Right cardiac atrium (tissue), 5 donors: ENCODE measurements at places on chromosomes 2 and 18. TPM values are rescaled to one million over a fixed set of nuclear protein-coding genes. Genes with fewer than 3 reads are reported as not detected.

DNA sequence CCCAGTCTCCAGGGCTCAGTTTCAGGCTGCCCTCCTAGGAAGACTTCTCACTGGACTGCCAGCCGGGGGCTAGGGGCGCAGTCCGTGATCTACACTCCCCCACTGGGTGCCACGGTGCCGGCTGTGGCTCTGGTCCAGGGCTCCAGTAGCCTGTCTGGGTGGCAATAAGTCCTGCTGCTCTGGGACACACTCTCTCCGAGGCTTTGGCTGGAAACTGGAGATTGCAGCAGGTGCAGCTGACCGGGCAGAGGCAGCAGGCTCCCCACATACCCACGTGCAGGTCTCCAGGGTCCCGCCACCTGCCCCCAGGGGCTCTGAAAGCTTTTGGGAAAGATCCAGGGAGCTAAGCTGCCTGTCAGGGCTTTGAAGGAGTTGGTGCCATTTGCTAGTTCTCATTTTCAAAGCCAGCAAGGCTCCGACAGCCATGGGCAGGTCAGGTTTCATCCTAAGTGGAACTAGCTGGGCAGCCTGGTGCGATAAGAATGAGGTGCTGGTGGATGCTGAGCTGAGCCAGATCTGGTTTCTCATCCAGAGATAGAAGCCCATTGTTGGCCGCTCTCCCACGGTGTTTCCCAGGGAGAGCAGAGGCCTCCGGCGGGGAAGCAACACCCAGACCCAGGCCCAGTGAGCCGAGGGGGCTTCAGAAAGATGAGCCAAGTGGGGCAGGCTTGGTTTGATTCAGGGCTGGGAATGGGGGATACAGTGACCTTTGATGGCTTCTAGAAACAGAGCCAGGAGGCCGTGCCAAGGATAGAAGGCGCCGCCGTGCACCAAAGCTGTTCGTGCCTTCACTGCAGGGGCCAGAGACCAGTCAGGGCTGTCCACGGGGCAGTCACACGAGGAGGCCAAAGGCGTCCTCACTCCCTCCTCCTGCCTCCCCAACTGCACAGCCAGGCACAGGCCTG lies 141.7 kb upstream of the GPC1 start:
- DNase-seq = peak; percentile 76

DNA sequence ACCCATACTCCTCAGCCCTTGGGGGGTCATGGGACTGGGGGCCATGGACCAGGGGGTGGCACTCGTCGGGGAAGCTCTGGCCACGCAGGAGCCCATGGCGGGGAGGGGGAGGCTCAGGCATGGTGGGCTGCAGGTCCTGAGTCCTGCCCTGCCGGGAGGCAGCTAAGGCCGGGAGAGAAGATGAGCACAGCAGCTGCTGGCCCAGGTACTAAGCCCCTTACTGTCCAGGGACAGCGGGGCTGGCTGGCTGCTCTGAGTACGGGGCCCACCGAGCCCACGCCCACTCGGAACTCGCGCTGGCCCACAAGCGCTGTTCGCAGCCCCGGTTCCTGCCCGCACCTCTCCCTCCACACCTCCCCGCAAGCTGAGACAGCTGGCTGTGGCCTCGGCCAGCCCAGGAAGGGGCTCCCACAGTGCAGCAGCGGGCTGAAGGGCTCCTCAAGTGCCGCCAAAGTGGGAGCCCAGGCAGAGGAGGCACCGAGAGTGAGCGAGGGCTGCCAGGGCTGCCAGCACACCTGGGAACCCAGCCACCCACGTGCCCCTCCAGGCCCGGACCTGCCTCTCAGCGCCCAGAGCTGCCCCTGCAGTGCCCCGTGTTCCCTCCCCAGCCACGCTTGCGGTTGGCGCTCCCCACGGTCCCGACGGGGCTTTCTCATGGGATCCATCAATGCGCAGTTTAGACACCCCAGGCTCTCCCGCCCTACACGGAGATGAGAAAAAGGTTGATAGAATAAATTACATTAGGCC lies 33.6 kb upstream of the ZNF236 start:
- DNase-seq = no peak

GRCh38 chr2:12613137-12613835 lies 103.5 kb upstream of the TRIB2 start:
- no peak for DNase-seq

DNA sequence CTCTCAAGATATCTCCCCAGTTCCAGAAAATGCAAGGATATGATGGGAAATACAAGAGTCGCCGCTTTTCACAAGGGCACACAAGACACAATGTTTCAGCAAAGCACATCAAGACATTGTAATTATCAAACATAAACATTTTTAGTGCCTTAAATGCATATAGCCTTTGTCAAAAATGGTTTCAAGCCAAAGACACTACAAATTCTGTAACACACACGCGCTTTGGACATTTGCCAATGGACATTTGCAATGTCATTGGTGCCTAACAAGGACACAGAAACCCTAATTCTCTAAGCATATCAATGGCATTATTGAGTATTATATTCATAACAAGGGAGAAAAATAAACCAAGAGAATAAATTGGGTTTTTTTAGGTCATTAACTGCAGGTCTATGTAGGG lies 16.1 kb downstream of the ADD2 start:
- no peak for DNase-seq

DNA sequence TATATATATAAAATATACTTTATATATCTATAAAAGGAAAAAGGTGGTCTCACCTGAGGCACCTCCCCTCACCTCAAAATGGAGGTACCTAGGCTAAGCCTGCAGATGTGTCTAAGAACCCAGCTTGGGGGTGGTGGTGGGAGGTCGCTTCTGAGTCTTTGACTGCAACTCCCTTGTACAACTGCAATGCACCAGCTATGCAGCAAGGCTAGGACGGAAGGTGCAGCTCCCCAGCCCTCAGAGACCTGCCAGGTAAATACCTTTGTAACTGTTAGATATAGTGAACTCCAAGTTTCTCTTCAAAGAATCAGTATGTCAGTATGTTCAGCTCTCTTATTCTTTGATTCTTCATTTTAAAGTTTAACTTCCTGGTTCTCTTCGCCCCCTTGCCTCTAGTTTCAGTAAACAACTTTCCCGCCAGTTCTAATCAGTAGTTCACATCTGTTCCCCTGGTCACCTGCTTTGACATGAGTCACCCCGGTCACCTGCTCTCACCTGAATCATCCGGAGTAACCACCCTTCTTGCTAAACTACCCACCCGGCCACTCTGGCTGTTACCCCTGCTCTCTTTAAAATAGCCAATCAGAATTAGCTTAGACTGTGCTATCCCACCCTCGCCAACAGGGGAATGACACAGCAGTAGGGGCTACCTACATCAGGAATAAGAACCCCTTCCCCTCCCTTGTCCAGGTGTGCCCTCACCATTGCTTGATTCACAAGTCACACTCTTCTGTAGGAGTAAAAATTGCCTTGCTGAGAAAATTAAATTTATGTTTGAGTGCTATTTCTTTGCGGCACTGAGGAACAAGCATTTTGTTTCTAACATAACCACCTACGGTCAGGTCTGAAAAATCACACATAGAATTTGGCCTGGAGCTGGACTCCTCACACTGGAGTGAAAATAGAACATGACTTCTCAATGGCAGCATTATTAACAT lies 24.7 kb upstream of the IMPA2 start:
- DNase-seq = no peak

GRCh38 chr18:55585920-55586561 lies 2.0 kb downstream of the TCF4 start:
- no peak for DNase-seq

DNA sequence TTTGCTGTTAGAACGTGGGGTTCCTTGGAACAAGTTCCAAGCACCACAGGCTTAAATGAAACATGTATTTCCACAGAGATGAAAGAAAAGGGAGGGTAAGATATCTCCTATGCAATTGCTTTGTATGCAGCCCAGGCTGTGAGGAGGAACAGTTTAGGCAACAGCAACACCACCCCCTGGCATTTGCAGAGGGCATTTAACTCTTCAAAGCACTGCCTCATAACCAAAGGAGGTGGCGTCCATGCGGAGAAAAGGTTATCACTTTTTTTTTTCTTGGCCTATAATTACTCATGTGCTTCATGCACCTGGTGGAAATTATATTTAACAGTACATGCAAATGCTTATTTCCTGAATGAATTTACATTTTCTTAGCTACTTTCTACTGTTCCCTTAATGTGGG lies 286.0 kb downstream of the LPIN1 start:
- DNase-seq = no peak

GRCh38 chr2:66576561-66577320 lies 141.8 kb downstream of the MEIS1 start:
- DNase-seq = peak; percentile 55

DNA sequence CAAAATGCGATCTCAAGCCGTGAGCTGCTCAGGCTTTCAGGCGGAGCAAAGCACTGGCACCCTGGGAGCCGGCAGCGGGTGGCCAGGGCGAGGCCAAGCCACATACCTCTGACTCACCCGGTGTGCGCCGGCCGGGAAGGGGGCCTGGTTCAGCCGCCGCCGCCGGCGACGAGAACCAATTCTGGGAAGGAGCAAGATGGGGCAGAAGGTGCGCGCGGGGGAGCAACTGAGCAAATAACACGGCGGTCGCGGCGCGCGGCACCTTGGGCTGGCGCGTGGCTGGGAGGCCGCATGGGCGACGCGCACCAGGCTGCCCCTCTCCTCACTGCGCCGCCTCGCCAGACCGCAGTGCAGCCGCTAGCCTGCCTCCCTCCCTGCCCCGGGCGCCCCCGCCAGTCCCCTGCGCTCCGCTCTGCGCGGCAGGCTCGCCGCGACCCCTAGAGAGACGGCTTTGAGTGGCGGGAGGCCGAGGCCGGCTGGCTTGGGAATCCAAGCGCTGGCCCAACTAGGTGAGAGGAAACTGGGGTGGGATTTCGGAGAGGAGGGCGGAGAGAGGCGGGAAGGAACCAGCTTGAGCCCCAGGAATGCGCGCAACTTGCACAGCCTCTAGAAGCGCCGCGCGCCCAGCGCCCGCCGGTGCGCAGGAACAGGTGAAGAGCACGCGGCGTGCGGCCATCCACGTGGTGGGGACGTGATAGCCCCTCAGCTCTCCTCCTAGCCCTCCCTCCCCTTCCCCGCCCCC lies 3.2 kb downstream of the NRP2 start:
- DNase-seq = peak; percentile 63

DNA sequence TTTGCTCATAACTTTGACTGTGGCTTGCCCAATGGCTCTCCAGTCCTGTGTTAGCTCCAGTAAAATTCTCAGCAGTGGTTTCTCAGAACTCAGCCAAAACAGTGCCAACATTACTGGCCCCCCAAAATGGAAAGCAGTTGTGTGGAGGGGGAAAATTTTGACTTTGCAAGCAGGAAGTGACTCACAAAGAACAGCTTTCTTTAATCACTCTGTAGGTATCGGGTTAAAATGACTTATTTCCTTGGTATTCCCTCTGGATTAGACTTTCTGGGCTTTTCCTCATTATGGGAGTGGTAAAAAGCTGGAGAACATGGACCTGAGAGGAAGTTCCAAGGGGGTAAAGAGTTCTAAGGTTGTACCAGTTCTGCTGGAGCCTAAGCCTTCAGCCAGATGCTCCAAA lies 175.7 kb upstream of the RND3 start:
- no peak for DNase-seq

DNA sequence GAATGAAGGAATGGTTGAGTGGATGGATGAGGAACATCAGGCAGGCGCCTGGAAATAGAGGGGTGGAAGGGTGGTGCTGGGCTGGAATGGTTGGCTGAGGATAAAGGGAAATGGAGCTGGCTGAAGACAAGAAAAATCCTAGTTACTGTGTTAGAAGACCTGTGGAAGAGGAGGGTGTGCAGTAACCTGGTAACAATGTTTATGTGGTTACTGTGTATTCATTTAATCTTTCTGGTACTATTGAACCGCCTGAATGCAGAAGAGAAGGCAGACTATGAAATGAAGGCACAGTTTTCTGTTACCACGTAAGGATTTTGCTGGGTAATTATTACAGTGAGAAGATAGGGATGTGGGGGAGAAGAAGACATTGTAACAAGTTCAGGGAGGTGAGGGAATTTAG lies 110.3 kb upstream of the MGAT5 start:
- no peak for DNase-seq

TSGA10 gene
- 2.5 TPM for polyA plus RNA-seq

RTP5 gene
- polyA plus RNA-seq = 0.05 TPM

PLCL1 gene
- polyA plus RNA-seq = 19.5 TPM

IL37 gene
- not detected for polyA plus RNA-seq

RGPD3 gene
- 0.11 TPM for polyA plus RNA-seq

G6PC2 gene
- polyA plus RNA-seq = not detected

CFAP210 gene
- polyA plus RNA-seq = 0.14 TPM

SGO2 gene
- 0.81 TPM for polyA plus RNA-seq
